GM20000 (cell line): ENCODE measurements at places on chromosomes 6 and 20.

DNA sequence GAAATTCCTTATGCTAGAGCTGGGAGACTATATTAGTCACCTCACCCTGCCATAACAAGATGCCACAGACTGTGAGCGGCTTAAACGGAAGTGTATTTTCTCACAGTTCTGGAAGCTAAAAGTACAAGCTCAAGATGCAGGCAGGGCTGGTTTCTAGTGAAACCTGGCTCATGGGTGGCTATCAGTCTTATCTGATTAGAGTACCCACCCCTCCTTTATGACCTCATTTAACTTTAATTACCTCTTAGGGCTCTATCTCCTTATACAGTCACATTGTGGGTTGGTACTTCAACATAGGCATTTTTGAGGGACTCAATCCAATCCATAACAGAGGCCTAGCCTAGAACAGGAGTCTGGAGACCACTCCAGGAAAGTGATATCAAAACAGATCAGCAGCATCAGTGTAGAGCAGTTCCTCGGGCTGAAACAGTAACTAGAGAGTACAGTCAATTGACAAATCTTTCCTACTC lies 2.3 kb upstream of the SNRNP48 start:
- DNase-seq = no peak

- DNase-seq = no peak
These were observed 79.0 kb upstream of the TBC1D7 start for GRCh38 chr6:13407368-13407708.

GRCh38 chr6:34150766-34151165 lies 4.9 kb upstream of the GRM4 start:
- no peak for DNase-seq

DNA sequence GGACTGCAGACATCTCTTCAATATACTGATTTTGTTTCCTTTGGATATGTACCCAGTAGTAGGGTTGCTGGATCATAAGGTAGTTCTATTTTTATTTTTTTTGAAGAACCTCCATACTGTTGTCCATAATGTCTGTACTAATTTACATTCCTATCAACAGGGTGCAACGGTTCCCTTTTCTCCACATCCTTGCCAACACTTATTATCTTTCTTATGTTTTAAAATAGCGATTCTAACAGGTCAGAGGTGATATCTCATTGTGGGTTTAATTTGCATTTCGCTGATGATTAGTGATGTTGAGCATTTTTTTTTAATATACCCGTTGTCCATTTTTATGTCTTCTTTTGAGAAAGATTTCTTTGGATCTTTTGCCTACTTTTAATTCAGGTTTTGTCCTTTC lies 2.0 kb upstream of the TP53RK start:
- DNase-seq = no peak

- no peak for DNase-seq
These were observed 426.2 kb downstream of the BMP2 start for GRCh38 chr20:7193681-7194080.

GRCh38 chr20:17933121-17933520 lies 35.5 kb downstream of the SNX5 start:
- DNase-seq = no peak

DNA sequence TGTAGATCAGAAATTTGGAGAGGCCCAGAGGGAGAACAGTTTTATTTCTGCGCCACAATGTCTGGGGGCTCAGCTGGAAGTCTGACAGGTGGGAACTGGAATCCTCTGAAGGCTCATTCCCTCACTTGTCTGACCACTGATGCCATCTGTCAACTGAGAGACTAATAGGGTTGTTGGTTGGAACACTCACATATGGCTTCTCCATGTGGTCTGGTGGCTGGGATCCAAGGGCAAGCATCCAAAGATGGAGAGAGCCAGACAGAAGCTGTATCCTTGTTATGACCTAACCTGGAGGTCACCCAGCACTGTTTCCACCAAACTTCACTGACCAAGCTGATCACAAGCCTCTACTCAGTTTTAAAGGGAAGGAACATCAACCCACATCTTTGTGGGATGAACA lies 117.9 kb upstream of the AKAP12 start:
- no peak for DNase-seq

DNA sequence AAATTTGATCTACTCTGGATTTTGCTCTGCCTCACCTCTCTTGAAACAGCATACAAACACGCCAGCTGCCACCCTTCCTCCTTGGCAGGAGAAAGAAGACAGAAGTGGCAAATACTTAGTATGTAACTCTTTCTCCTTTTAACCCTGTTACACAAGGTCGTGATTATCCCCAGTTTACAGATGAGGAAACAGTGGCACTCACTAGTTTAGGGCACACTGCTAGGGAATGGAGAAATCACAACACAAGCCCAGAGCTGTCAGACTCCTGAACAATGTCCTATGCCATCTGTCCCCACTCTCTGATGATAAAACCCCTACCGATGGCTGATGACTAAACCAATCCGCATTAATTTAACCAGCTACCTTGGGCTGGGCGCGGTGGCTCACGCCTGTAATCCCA lies 79.7 kb downstream of the FGD2 start:
- DNase-seq = no peak
